ENCODE measurements at places on chromosomes 3 and 15.

DNA sequence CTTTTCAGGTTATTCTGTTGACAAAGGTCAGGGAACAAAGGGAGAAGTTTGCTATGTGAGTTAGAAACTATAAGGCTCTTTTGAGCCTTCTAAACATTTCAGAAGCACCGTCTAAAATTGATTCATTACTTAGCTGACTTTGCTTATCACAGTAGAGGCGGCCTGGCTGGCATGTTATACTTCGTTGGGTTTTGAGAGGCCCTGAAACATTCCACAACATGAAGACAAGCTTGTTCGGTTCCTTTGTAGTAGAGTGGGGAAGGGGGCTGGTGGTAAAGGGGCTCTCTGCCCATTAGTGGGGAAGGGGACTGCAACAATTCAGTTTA lies 23.6 kb downstream of the ZBTB38 start:
- DNase-seq, result no peak

- DNase-seq, result no peak
Observed at GRCh38 chr3:15756505-15756904, 41.3 kb downstream of the ANKRD28 start.

- no peak for DNase-seq
Observed at GRCh38 chr3:186151077-186151971, 42.4 kb upstream of the ETV5 start.

- DNase-seq, result no peak
Observed at GRCh38 chr3:48845170-48845569, 2.5 kb downstream of the PRKAR2A start.

Measured in cardiac septum (tissue), 1 donor.